Testis (tissue), 5 donors: ENCODE measurements at places on chromosomes 12 and 14. TPM values are rescaled to one million over a fixed set of nuclear protein-coding genes. Genes with fewer than 3 reads are reported as not detected.

The SAMD15 gene
- total RNA-seq: 22.6 TPM

The RBM25 gene
- total RNA-seq: 113 TPM

The POTEG gene
- total RNA-seq: 88.6 TPM

The ANO2 gene
- total RNA-seq: 9.8 TPM

The PPP4R4 gene
- 24.3 TPM for total RNA-seq

The CCDC196 gene
- total RNA-seq: 15.7 TPM

The CLEC4D gene
- total RNA-seq: 0.31 TPM

The NRXN3 gene
- total RNA-seq: 3.5 TPM

The KLRC2 gene
- 0.56 TPM for total RNA-seq

The SPTB gene
- 6.6 TPM for total RNA-seq

The GCH1 gene
- total RNA-seq: 11.3 TPM

The AJUBA gene
- 11.9 TPM for total RNA-seq

The RBMS2 gene
- 12.8 TPM for total RNA-seq

The TESPA1 gene
- total RNA-seq: 0.79 TPM

The NTN4 gene
- 43.8 TPM for total RNA-seq

The EPYC gene
- total RNA-seq: not detected

The MFAP5 gene
- 5.9 TPM for total RNA-seq

The ASB2 gene
- 4.3 TPM for total RNA-seq

The SDR9C7 gene
- not detected for total RNA-seq

The PYGL gene
- total RNA-seq: 14.3 TPM

The RNASE7 gene
- total RNA-seq: 0.55 TPM

The MIP gene
- 1.2 TPM for total RNA-seq

The HPD gene
- 5.9 TPM for total RNA-seq

The SYCP3 gene
- 69.4 TPM for total RNA-seq

The NAV3 gene
- total RNA-seq: 21.9 TPM

The REP15 gene
- total RNA-seq: 1.0 TPM

The KRT72 gene
- 11.7 TPM for total RNA-seq

The TMEM253 gene
- total RNA-seq: 0.50 TPM

The RNF212B gene
- total RNA-seq: 5.4 TPM

The P2RX2 gene
- total RNA-seq: 2.2 TPM

The CCDC60 gene
- total RNA-seq: 5.7 TPM

The PGF gene
- total RNA-seq: 11.5 TPM

The OAS1 gene
- 7.8 TPM for total RNA-seq

The GPRC5D gene
- total RNA-seq: 0.68 TPM

The FGF23 gene
- not detected for total RNA-seq

The STYK1 gene
- 0.24 TPM for total RNA-seq

The TAS2R20 gene
- total RNA-seq: 2.2 TPM

The GLIPR1L1 gene
- total RNA-seq: 9.1 TPM

The ASPG gene
- total RNA-seq: 2.7 TPM

The OASL gene
- total RNA-seq: 1.8 TPM

The GPR65 gene
- 0.31 TPM for total RNA-seq

The SELPLG gene
- total RNA-seq: 1.1 TPM

The ISCA2 gene
- total RNA-seq: 27.6 TPM

The PRR4 gene
- total RNA-seq: 4.3 TPM

The SLC38A1 gene
- total RNA-seq: 8.7 TPM

The ANO4 gene
- total RNA-seq: 13.0 TPM

The ITGB7 gene
- 0.24 TPM for total RNA-seq

The PLEKHD1 gene
- 0.87 TPM for total RNA-seq

The FAM186B gene
- total RNA-seq: 54.9 TPM

The SLC25A21 gene
- total RNA-seq: 16.0 TPM

The CKB gene
- 1,148 TPM for total RNA-seq

The GPHN gene
- 26.5 TPM for total RNA-seq

The RGS6 gene
- 16.0 TPM for total RNA-seq

The SOX5 gene
- total RNA-seq: 26.0 TPM

The LALBA gene
- 3.8 TPM for total RNA-seq
